WTC11 (cell line): ENCODE measurements at places on chromosomes 2 and 18.

GRCh38 chr2:105888625-105889024 lies 143.9 kb downstream of the NCK2 start:
- no peak for DNase-seq

- no peak for DNase-seq
Observed at GRCh38 chr2:131122496-131122895, 17.4 kb downstream of the PLEKHB2 start.

- DNase-seq, result no peak
Observed at GRCh38 chr2:66559672-66560071, 124.7 kb downstream of the MEIS1 start.

GRCh38 chr2:23137166-23137565 lies 247.8 kb upstream of the KLHL29 start:
- no peak for DNase-seq

DNA sequence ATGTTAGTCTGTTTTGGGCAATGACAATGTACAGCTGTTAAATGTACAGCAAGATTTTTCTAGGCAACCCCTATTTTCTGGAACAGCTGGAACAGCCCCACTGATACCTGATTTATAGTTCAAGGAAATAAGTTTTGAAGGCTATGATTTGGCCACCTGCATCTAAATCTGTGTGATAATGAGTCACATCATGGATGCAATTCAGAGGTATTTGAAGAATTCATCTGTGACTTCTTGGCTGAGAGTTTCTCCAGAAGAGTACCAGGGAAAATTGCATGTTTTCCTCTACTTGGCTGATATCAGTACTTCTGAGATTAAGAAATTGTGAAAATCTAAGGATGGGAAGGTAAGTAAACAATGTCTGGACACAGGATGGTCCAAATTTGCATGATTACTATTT lies 40.7 kb upstream of the NT5C1B start:
- DNase-seq, result no peak

DNA sequence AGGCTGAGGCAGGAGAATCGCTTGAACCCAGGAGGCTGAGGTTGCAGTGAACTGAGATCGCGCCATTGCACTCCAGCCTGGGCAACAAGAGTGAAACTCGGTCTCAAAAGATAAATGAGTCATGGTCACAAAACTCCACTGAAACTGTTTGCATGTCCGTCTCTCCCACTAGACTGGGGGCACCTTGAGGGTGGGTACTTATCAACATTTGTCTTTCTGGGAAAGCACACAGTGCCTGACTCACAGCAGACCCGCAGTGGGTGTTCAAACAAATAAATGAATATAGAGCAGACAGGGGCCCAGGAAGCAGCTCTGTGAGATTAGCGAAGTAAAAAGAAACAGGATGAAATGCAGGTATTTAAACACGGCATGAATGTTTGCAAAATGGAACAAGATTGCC lies 211.1 kb upstream of the GATA6 start:
- no peak for DNase-seq

GRCh38 chr2:102660070-102660469 lies 40.7 kb downstream of the SLC9A2 start:
- DNase-seq, result no peak

DNA sequence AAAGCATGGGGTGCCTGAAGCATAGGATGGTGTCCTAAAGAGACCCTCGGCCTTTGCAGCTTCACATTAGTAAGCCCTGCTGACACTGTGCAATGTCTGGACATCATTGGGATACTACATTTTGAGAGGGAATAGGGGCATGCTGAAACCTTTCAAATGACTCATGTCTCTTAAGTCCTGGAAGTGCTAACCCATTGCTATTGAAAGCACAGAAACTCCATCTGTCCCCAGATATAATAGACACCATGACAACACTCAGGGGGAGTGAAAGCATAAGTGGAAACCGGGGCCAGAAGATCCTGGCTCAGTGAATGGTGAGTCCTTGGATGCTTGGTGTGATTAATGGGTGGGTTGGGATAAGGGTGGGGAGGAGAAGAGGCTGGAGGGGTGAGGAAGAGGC lies 595.5 kb upstream of the ID2 start:
- no peak for DNase-seq

DNA sequence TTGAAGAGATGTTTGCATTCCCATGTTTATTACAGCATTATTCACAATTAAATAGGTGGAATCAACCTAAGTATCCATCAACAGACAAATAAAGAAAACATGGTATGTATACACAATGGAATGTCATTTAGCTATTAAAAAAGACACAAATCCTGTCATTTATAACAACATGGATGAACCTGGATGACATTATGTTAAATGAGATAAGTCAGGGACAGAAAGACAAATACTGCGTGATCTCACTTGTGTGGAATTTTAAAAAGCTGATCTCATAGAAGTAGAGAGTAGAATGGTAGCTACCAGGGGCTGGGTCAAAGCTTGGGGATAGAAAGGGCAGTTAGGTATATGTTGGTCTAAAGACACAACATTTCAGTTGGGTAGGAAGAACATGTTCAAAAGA lies 376.3 kb downstream of the EPHA4 start:
- no peak for DNase-seq

DNA sequence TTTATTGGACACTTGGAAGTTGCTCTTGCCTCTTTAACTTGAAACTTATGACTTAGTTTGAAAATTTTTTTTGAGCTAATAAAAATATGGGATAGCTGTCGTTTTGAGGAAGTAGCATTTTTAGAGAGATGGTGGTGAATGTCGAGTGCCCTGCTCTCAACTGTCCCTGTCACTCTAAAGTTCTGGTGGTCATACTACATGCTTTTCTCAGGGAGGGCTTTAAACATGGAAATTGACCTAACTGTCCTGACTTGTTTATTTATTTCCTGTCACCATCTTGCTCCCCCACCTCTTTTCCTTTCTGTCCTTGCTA lies 16.0 kb downstream of the CEP192 start:
- DNase-seq, result no peak

DNA sequence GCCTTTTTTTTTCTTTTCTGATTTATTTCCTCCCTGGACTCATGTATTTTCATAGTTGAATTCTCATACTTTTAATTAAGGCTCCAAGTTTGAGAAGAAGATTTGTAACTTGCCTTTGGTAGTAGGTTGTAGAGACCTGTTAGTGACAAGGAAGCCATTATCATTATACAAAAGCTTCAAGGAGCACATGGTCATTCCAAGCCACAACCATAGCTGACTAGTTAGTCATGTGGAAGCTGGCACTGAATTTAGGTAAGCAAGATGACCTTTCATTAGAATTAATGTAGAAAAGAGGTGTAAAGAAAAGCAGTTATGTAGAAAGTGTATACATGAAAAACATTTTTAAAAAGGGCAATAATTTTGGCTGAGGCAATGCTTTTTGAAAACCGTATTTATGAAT lies 89.7 kb downstream of the LRP1B start:
- no peak for DNase-seq

DNA sequence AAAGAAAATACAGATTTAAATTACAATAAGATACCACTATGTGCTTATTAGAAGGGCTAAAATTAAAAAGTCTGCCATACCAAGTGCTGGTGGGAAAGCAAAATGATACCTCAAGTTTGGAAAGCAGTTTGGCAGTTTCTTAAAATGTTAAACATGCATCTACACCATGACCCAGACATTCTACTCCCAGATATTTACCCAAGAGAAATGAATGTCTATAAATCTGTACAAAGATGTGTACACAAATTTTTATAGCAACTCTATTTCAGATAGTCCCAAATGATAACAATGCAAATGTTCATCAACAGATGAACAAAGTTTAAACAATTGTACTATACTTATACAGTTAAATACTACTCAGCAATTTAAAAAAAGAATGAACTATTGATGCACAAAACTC lies 7.1 kb upstream of the DSG4 start:
- no peak for DNase-seq

GRCh38 chr2:71557321-71557720 lies 104.0 kb downstream of the DYSF start:
- DNase-seq, result peak; percentile 48

DNA sequence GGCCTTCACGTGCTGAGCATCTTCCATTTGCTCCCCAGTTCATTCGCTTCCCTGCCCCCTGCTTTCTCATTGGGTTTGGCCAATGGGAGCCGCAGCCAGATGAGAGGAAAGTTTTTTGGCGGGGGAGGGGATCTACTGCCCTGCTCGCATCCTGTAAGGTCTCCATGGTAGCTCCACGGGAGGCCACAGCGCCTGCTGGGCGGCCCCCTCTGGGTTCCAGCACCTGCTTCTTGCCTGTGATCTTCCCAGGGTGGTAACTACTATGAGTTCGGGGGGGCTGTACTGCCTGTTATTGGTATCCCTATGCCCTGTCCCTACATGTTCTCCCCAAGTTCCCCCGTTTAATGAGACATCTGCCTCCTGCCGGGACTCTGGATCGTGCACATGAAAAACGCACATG lies 57.2 kb downstream of the INPP5D start:
- no peak for DNase-seq

GRCh38 chr2:99297994-99298393 lies 3.0 kb downstream of the LYG1 start:
- no peak for DNase-seq

DNA sequence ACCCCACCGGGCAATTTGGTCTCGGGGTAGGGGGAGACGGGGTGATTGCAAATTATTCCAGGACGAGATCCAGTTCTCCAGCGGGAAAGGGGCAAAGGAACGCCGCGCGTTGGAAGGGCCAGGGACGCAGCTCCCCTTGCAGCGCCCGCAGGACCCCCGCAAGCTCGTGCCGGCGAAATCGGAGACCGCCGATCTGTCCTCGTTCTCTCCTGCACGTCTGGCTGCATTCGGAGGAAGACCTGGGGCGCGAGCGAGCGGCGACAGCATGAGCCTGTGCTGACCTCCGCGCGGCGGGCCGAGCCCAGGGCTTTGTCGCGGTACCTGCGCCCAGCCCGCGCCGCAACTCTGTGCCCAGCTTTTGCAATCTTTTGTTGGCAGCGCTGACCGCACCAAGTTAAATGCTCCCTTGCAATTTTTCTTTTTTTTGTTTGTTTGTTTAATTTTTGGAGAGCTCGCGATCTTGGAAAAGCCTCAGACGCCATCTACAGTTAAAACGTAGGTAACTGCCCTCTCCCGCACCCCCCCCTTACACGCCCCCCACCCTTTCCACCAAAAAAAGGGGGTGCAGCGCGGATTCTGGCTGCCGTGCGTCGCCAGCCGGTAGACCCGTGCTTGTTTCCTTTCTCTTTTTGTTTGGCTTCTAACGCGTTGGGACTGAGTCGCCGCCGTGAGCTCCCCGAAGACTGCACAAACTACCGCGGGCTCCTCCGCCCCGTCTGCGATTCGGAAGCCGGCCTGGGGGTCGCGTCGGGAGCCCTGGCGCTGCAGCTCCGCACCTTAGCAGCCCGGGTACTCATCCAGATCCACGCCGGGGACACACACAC lies 667 bp downstream of the TRIB2 start:
- peak; percentile 74 for DNase-seq

DNA sequence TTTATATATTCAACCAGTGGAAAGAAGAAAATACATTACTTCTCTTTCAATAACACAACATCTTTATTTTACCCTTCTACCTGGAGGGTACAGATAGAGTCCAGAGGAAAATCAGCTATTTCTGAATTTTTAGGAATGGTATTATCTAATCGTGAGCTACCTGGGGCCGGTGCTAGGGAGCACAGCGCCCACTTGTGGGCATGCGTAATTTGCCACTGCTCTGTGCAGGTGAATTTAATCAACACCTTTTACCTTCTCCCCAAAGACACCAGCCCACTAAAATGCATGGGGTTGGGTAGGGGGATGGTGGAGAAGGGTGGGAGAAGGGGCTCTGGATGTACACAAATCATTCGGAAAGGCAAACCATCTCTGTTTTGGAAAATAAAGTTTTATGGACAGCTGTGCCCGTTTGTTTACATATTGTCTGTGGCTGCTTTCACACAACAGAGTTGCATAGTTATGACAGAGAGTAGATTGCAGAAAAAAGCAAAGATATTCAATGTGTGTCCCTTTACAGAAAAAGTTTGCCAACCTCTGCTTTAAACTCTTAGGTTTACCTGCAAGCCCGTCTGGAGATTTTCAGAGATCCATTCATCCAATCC lies 51.5 kb upstream of the DCC start:
- DNase-seq, result peak; percentile 75

GRCh38 chr2:196239622-196240587 lies 68.5 kb upstream of the STK17B start:
- no peak for DNase-seq

- DNase-seq, result no peak
Observed at GRCh38 chr2:7971841-7972240, 710.0 kb upstream of the ID2 start.
